Stimulated activated CD4-positive, alpha-beta T cell treated with anti-CD3 and anti-CD28 coated beads, Interleukin-1b, Interleukin-23, amount 100 ng/mL, for 48 hours (primary cell): ENCODE measurements at places on chromosomes 1 and 21.

- no peak for DNase-seq
These were observed 9.7 kb downstream of the BRDT start for GRCh38 chr1:91958926-91959325.

DNA sequence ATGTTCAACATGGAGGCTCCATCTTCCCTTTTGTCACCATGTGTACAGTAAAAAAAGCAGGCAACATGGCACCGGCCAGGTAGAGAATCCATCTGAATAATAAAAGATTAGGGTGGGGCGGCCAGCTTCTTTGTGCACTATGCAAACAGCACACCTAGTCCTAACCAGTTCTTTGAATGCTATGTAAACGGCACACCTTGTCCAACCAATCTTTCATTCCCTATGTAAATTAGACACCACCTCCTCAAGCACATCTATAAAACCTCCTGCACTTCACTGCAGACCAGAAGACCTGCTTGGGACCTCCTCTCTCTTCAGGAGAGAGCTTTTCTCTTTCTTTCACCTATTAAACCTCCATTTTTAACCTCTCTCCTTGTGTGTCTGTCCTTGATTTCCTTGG lies 28.2 kb downstream of the TFB2M start:
- no peak for DNase-seq

- DNase-seq: no peak
These were observed 24.3 kb downstream of the WNT2B start for GRCh38 chr1:112533029-112533428.

DNA sequence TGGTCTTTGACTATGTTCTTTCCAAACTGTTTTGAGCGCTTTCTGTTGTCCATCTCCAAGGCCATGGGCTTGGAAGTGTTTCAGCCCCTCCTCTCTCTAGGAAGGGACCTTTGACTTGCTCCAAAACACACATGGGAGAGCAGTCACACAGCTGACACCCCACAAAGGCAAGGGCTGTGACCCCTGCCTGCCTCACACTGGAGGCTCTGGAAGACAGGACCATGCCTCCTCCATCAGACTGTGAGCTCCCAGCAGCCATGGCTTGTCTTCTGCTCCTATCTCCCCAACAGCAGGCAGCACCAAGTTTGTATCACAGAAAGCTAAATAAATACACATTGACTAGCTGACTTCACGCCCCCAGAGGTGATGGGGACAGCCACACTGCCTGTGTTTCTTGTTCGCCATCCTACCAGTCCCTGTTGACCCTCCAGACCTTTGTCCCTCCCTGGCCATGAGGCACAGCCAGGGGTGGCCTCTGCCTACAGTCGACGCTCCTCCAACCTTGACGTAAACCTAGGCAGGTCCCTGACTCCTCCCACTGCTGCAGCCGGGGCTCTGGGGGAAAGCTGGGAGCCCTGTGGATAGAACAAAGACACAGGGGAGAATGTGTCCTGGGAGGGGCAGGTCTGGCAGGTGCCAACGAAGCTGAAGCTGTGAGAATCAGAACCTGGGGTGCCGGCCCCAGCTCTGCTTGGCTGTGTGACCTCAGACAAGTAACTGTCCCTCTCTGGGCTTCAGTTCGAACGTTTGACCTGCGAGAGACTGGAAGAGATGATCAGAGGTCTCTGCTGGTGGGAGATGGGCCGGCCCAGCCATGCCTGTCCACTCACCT lies 4.8 kb downstream of the PLA2G2F start:
- no peak for DNase-seq

DNA sequence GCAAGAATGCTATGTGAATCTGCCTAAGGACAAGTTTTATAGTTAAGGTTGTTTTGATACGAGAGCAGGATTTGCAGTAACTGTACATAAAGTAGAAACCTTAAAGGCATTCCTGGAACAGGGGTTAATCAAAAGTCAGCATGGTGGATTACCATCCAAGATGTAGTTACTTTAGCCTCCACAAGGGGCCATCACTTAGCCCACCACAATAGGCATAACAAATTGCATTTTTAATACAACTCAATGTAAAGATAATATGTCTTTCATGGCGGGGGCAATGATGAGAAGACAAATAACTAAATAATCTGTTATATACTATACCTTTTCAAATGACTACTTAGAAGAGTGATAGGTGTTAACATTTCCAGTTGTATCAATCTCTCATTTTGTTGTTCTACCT lies 611.2 kb upstream of the ADGRL4 start:
- DNase-seq: no peak

GRCh38 chr1:218397752-218398339 lies 52.7 kb downstream of the TGFB2 start:
- no peak for DNase-seq

GRCh38 chr1:214446772-214447556 lies 104.4 kb downstream of the PTPN14 start:
- DNase-seq: no peak

DNA sequence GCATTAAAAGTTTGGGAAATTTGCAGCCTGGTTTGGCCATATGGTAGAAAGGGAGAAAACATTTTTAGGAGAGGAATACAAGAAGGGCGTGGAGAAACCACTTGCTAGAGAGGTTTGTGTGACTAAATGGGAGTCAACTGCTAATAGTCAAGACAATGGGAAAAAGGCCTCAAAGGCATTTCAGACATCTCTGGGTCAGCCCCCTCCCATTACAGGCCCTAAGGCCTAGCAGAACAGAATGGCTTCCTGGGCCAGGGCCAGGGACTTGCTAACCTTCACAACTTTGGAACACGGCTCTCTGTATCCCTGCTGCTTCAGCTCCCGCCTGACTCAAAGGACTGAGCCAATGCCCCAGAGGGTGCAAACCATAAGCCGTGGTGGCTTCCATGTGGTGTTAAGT lies 752.3 kb upstream of the ADAMTS5 start:
- no peak for DNase-seq
